ENCODE measurements at places on chromosomes 12 and 14.

GRCh38 chr12:64646318-64646717 lies 36.0 kb downstream of the RASSF3 start:
- no peak for DNase-seq

DNA sequence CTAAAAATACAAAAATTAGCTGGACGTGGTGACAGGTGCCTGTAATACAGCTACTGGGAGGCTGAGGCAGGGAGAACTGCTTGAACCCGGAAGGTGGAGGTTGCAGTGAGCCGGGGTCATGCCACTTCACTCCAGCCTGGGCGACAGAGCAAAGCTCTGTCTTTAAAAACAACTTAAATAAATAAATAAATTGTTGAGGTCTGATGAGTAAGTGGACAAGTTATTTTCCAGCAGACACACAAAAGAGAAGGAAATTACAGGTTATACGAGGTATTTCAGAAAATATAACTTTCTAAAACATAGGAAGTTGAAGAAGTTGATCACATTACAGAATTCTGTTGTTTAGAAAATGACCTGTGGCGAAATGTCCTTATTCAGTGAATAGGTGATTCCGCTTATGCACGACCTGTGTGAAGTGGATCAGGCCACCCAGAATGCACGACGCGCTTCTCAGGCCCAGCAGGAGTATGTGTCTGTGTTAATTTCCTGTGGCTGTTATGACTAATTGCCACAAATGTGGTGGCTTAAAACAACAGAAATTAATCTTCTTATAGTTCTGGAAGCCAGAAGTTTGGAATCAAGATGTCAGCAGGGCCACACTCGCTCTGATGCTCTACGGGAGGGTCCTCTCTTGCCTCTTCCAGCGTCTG lies 38.1 kb downstream of the P2RX7 start:
- no peak for DNase-seq

- DNase-seq, result no peak
These were observed 11.8 kb downstream of the FOXG1 start for GRCh38 chr14:28778138-28779117.

GRCh38 chr12:88338486-88338885 lies 196.4 kb downstream of the TMTC3 start:
- DNase-seq, result no peak
